Stimulated activated CD4-positive, alpha-beta T cell treated with anti-CD3 and anti-CD28 coated beads, Interleukin-2, amount 100 ng/mL, for 24 hours (primary cell): ENCODE measurements at places on chromosomes 6 and 20.

GRCh38 chr6:27650620-27651370 is 177.9 kb upstream of the ZNF184 start:
- peak; percentile 75 for DNase-seq

DNA sequence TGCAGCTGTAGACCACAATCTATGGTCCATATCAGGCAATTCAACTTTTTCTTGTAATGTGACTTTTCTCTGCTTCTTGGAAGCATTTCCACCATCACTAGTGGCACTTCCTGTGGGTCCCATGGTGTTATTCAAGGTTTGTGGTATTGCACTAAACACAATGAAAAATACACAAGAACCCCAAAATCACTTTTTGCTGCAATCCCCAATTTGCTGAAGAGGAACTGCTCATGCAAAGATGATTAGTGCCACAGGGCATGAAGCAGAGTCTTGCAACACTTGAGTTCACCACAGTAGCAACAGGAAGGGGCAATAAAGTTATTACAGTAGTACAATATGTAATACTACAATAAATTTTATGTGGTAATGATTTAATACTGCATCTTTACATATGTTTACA is 16.8 kb upstream of the TAAR1 start:
- DNase-seq, result no peak

DNA sequence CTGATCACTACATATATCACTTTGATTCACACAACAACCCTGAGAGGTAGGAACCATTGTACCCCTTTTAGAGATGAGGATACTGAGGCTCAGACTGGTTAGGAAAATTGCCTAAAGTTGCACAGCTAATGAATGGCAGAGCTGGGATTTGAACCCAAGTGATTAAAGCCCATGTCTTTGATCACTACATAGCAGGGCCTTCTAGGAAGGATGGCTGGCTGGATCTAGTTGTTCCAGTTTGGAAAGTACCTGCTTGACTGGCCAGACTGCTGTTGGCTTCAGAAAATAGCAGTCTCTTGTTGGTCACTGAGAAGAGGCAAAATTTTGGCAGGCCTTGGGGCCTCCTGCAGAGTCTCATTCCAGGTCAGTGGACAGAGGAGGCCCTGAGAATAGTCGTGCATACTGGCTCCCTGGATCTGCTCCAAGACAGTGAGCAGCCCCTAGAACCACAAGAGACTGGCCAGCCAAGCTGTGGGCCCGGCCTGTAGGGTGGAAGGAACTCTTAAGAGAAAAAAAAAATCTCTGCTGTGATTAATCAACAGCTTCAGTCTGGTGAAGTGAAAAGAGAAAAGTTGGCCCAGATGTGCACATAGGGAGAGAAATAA is 17.5 kb downstream of the PPARD start:
- DNase-seq, result no peak

GRCh38 chr6:136720045-136720770 is 72.1 kb downstream of the MAP3K5 start:
- no peak for DNase-seq

DNA sequence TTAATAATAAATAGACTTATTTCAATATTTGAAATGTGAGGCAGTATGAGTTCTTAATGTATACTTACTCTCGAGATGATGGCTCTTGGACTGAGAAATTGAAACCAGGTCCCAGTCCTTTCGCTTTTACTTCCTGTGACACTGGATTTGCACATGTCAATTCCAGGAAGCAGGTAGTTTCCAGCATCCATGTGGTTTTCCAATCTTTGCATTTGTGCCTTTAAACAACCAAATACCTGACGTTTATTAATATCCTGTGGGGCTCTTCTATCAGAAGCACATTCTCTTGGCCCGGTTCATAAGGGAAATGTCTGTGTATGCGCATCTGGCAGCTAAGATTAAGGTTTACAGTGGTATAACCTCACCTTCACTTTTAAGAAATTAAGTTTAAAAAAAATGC is 13.1 kb downstream of the UTRN start:
- DNase-seq, result no peak

DNA sequence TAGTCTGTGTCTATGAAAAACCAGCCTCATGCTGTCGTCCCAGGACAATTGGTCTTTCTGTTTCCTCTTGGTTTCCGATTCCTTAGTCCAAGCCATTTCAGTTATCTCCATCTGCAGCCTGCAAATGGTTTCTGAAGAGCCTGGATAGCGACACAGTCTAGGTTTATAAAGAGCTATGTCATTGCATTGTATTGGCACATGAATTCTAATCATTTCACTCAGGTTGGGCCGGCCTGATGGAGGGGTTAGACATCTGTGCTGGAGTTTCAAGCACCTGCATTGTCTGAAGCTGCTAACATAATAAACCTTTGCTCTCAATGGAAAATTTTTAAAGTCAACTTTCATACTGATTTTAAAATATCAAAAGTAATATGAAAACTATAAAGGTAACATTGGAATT is 232.6 kb upstream of the MAP3K7 start:
- no peak for DNase-seq

- no peak for DNase-seq
These were observed 69.6 kb downstream of the PHACTR2 start for GRCh38 chr6:143747347-143747842.

GRCh38 chr6:26464416-26465131 is 6.8 kb downstream of the BTN2A1 start:
- no peak for DNase-seq

DNA sequence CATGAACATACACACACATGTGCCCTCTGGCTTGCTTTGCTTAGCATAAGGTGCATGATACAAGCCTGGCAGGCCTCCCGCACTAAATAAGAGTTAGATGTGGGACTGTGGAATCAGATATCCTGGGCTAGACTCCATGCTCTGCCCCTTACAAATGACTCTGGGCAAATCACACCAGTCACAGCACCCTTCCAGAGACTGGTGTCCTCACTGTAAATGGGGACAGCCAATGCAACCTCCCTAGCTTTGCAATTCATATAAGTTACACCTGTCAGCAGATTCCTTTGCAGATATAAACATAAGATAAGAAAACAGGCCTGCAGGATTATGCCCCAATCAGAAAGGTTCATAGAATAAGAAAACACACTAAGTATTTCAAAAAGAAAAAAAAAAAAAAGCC is 174.1 kb downstream of the PTPRT start:
- DNase-seq, result no peak

GRCh38 chr20:61954276-61955021 is 111.2 kb downstream of the TAF4 start:
- no peak for DNase-seq

DNA sequence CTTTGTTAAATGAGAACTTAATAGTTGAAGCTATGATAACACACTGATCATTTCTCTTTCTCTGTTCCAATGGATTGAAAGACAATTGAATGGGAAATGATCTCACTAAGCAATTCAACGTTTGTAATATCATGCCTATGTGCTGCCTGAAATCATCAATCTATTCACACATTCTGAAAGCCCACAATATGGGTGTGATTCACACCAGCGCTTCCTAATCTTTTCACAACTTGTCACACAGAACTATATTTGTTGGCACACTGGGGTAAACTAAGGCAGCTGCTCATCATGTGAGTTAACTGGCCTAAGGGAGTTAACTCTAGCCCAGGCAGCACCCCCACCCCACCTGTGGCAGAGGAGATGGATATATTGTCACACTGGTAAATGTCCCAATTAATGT is 37.1 kb upstream of the UTRN start:
- no peak for DNase-seq

DNA sequence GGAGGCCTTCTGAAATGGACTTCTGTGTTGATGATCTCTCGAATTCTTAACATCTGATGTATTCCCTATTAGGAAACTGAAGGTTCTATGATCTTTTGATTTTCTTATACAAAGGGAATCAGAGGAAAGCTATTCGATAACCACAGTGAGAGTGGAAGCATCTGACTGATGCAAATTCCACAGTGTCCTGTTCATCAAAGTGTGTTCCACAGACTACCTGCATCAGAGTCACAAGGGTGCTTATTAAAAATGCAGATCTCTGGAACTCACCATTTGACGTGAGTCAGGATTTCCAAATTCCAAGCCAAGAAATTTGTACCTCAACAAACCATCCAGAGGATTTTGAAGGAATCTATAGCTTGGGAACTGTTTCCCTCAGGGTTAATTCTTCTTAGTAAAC is 4.4 kb upstream of the MEP1A start:
- no peak for DNase-seq

DNA sequence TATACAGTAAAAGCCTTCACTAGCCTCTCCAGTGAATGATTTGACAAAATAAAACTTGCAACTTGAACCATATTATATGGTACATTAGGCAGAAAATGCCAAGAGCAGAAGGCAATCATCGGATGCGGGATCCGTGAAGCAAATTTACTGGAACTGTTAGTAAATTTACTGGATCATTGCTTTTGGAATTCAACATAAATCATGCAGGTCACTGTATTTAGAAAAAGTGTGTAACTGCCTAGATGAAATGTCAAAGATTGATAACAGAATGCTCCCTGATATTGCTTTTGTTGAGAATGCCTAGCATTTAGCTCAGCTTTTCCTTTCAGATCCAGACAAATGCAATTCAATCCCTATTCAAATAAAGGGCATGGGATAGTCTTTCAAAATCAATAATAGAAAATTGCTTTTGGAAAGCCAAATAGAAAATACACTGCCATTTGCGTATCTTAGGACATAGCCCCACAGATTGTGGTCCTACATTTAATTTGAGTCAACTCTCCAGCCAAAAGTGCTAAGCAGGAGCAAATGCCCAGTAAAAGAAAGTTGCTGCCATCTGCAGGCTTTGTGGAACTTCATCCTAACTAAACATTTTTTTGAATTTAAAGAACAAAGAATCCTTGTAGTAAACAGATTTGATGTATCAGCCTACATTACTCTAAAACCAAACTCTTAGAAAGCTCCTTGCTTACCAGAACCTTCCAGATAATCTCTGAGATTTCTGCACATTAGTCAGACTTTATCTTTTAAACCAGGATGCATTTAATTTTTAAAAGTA is 109.5 kb upstream of the HSF2 start:
- no peak for DNase-seq

GRCh38 chr6:120774275-120774674 is 560.0 kb downstream of the TBC1D32 start:
- DNase-seq, result no peak

- no peak for DNase-seq
These were observed 32.3 kb downstream of the CNKSR3 start for GRCh38 chr6:154478021-154478700.

GRCh38 chr20:52372169-52372568 is 180.6 kb upstream of the ZFP64 start:
- DNase-seq, result no peak

DNA sequence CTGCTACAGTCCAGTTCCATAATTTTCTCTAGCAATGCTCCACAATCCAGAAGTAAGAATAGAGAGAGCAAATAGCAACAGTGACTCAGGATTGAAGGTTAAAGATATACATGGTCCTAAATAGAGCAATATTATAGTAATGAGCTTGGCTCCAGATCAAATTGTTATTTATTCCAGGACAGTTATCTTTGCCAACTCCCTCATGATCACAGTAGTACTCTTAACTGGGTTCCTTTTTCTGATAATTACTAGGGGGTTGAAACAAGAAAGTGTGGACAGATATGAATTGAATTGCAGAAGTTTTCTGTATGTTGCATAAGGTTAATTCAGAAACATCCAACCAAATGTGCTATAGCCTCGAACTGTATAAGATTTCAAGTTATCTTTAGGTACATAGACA is 11.9 kb downstream of the FAM184A start:
- DNase-seq, result no peak

- no peak for DNase-seq
These were observed 54.2 kb downstream of the TRAM2 start for GRCh38 chr6:52522655-52523054.

- DNase-seq, result no peak
These were observed 86.5 kb downstream of the PTPN1 start for GRCh38 chr20:50596694-50597021.

- no peak for DNase-seq
These were observed 54.1 kb downstream of the UBE2V1 start for GRCh38 chr20:50058662-50059402.

- DNase-seq, result no peak
These were observed 4.0 kb downstream of the SNX5 start for GRCh38 chr20:17964632-17965031.

- no peak for DNase-seq
These were observed 36.1 kb upstream of the FAM210B start for GRCh38 chr20:56322681-56323080.

GRCh38 chr6:106534564-106534982 is 94.7 kb downstream of the RTN4IP1 start:
- DNase-seq, result peak; percentile 57
